Heart right ventricle (tissue), 16 donors: ENCODE measurements at places on chromosomes 2 and 18. TPM values are rescaled to one million over a fixed set of nuclear protein-coding genes. Genes with fewer than 3 reads are reported as not detected.

Gene PSMD14
- 21.6 TPM for polyA plus RNA-seq

Gene HOXD8
- 0.59 TPM for polyA plus RNA-seq

Gene SLC19A3
- 0.81 TPM for polyA plus RNA-seq

DNA sequence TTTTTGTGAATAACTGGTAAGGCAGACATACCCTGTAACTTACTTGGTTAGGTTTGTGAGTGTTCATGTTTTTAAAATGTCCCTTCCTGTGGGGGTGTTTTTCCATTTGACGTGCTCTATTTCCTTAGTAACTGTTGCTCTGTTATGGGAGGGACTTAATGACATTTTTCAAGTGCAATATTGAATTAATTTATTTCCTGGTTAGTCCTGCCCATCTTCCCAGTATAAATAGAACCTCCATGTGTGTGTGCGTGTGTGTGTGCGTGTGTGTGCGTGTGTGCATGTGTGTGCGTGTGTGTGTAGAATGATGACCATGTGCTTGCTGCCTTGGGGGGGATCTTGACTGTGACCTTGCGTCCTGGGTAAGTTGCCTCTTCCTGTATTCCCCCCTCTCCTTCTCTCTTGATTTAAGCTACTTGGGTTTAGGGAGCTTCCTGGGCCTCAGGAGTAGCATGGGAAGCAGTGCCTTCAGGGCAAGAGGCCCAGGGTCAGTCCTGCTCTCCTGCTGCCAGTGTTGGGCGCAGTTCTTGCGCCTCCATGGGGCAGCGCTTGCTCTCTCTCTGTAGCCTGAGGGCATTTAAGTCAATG, 163.9 kb downstream of the LDLRAD4 start:
- DNase-seq: no peak

DNA sequence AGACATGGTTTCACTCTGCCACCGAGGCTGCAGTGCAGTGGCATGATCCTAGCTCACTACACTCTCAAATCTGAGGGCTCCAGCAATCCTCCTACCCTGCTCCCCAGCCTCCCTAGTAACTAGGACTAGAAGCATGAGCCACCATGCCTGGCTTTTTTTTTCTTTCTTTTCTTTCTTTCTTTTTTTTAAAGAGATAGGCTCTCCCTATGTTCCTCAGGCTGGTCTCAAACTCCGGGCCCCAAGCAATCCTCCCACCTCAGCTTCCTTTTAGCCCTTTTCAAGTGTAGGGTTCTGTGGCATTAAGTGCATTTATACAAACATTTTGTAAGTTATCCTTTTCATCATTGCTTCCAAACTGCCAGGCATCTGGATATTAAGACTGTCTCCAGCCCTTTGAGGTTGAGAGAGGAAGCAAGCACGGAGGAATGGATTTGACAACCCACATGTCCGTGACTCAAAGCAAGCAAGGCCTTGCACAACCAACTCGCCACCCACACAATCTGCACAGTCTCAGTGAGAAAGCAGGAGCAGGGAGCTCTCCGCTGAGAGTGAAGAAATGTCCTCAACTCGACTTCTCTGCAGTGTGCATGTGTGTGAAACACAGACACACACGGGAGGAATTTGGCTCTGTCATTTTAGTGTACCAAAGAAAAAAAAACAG, 65.6 kb downstream of the ATP8B1 start:
- peak; percentile 61 for DNase-seq

Gene DCDC2C
- polyA plus RNA-seq: not detected

DNA sequence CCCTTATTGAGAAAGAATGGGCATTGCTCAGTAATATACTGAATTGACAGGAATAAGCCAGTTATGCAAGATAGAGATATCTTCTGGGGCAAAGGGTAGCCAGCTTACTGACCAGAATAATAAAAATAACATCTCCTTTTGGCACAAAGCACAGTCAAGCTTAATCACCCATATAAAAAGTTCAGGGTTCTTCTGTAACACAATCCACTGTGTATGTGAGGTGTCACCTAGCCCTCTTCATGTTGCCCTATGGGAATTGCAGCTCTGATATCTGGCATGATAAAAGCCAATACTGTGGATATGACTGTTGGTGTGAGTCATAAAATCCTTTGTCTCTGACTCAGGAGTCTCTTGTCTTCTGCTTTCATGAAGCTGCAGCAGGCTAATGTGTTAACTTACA, 90.8 kb downstream of the DSEL start:
- DNase-seq: no peak
